Stimulated activated CD4-positive, alpha-beta T cell treated with anti-CD3 and anti-CD28 coated beads, Interleukin-1b, Interleukin-23, amount 100 ng/mL, for 1 hour (primary cell): ENCODE measurements at places on chromosomes 1 and 21.

DNA sequence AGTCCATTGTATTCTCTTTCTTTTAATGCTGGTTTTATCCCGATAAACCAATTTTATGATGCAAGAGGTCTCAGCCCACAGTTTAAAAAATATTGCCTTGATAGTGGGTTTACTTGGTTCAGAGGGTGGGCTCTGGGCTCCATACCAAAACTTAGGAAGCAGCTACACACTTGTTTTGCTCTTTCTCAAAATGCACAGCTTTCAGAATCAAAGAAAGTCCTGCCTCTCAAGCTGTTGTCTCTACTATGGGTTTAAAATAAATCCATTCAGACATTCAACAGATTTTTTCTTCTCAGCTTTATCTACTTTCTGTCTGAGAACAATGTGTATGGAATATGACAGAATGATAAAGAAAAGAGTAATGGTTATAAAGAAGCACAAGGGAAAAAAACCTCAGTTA is 14.8 kb upstream of the HHAT start:
- DNase-seq = no peak

DNA sequence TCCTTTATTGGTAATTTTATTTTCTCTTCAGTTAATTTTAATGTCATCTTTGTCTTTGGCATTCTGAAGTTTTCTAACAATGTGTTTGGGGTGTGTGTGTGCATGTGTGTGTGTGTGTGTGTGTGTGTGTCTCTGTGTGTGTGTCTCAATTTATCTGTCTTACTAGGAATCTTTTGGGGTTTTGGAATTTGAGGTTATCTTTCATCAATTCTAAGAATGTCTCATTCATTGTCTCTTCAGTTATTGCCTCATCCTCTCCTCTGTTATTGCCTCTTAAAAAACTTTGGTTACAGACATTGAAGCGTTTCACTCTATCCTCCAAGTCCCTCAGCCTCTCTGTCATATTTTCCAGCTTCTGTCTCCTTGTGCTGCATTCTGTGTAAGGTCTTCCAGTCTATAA is 18.1 kb upstream of the SAMD13 start:
- no peak for DNase-seq

GRCh38 chr1:11757047-11757446 is 4.9 kb upstream of the C1orf167 start:
- DNase-seq = no peak

DNA sequence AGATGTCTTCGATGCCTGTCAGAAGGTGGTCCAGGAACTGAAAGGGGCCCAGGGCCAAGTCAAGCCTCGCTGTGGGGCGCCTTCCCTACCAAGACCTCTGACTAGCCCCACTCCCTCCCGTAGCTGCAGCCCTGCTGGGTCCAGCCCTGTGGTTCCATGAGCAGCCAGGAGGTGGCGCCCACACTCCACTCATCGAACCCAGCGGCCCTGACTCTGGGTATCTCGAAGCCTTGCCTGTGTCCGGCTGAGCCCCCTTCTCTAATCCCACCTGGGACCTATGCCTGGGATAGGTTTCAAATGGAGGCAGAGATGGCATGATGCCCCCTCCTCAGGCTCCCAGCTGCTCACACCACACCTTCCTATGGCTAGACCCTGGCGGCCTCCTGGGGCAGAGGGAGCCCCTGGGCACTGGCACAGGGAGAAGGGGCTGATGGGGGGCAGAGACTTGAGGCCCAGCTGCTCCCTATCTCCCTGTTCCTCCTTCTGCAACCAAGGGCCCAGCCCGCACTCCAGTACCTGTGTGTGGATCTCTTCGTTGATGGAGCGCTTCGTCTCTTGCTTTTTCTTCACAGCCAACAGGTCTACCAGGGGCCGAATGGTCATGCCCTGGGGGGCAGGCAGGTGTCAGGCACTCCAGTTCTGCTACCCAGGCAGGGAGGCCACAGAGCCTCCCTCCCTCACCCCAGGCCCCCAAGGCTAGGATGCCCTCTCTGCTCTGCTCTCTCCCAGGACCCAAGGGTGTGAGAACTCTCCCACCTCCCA is 52.0 kb downstream of the SLC9A1 start:
- peak; percentile 75 for DNase-seq

- no peak for DNase-seq
Measured at GRCh38 chr1:117581391-117581943, 24.4 kb upstream of the TENT5C start.

DNA sequence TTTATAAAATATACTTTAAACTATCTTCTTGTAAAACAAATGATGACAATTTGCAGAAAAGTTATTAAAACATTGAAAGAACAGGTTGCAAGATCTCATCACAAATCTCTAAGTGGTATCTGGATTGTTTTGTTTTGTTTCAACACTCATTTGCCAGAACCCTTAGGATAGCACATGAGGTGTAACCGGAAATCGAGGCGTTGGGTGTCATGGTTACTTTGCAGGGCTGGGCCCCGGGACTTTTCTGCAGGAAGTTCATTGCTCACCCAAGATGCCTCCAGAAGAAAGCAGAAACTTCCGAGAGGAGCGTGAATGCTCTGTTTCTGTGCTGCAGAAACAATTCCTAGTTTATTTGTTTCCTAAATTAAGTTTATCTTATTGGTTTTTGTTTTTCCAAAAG is 2.5 kb downstream of the DISC1 start:
- DNase-seq = no peak

GRCh38 chr1:16232316-16232710 is 4.7 kb downstream of the CPLANE2 start:
- no peak for DNase-seq
